T-helper 1 cell (primary cell): ENCODE measurements at places on chromosomes 12 and 14.

- no peak for DNase-seq
Measured at GRCh38 chr12:44381341-44381740, 494.8 kb downstream of the NELL2 start.

DNA sequence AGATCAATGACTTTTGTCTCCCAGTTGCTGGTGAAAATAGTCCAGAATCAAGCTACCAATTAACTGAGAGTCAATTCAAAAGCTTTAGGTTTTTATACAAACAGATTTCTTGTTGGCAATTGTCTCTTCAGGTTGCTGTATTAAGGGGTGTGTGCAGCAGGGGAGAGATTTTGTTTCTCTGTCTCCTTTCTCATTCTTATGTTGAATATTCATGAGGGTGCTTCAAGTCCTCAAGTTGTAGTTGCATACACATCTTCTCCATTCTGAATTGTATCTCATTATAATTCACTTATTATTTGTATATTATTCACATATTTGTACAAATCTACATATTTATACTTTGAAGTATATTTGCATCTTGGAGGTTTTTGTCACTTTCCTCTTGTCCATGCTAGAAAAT, 126.7 kb upstream of the PTPRQ start:
- DNase-seq, result no peak

- no peak for DNase-seq
Measured at GRCh38 chr14:47606566-47606965, 68.8 kb downstream of the MDGA2 start.

GRCh38 chr12:102342281-102343006, 137.9 kb downstream of the IGF1 start:
- DNase-seq, result no peak

DNA sequence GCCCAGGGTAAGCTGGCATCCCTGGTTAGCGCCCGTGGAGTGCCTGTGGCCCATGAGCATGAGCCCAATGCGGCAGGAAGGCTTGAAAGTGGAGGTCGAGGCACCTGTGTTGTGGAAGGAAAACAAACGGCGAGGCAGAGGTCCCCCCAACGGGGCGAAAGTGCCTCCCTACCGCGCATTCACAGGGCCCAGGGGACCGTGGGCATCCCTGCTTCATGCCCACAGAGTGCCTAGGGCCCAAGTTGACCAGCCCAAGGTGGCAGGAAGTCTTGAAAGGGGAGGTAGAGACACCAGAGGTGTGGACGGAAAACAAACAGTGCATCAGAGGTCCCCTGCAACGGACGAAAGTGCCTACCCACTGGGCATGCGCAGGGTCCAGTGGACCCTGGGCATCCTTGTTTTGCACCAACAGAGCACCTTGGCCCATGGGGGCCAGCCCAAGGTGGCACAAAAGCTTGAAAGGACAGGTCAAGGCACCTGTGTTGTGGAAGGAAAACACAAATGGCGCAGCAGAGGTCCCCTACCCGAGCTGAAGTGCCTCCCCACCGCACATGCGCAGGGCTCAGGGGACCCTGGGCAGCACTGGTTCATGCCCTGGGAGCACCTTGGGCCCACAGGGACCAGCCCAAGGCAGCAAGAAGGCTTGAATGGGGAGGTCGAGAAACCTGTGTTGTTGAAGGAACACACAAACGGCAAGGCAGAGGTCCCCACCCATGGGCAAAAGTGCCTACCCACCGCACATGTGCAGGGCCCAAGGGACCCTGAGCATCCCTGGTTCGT, 377.5 kb downstream of the ALG10 start:
- peak; percentile 3 for DNase-seq
